ENCODE measurements at places on chromosomes 2 and 18.

DNA sequence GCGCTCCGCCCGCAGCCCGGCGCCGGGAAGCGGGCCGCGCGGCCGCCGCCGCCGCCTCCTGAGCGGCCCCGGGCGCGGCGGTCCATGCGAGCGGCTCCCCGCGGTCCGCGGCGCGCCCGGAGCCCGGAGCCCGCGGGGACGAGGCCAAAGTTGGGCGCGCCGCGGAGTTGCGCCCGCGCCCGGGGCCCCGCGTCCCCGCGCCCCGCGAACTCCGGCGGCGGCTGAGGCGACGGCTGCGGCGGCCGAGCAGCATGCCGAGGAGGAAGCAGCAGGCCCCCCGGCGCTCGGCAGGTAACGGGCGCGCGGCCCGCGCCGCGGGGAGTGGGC lies 992 bp downstream of the TSHZ1 start:
- DNase-seq: no peak

DNA sequence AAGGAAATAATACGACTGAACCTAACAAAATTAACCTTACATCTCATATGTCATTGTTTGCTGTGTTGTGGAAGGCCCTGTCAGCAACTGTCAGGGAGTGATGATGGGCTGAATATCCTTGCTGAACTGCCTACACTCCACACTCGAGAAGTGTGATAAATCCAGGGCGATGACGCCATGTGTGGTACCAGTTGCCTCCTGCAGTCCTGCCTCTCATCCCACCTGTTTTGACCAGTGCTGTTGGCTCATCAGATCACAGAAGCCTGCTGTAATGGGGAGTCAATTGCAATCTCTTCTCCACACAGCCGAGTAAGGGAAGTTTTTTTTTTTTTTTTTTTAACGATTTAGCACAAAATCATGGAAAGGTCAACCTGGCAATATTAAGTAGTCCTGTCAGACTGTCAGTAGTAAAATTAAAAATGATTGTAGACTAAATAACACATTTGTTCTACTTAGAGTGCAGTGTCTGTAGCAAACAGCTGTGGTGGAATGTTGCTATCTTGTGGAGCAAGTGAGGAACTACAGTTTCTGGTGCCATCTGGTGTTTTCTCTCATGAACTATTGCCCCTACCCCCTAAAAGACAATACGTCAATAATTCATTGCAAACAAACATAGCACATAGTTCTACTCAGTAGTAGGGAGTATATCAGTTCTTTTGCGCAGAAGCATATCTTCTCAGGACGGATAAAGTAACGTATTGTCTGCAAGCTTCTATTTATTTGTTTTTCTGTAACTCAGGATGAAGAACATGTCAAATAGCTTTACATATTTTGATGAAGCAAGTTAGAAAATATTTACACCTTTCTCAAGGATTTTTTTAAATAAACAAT lies 347.6 kb downstream of the CTNNA2 start:
- no peak for DNase-seq

GRCh38 chr18:22363867-22364463 lies 53.8 kb downstream of the CTAGE1 start:
- no peak for DNase-seq

DNA sequence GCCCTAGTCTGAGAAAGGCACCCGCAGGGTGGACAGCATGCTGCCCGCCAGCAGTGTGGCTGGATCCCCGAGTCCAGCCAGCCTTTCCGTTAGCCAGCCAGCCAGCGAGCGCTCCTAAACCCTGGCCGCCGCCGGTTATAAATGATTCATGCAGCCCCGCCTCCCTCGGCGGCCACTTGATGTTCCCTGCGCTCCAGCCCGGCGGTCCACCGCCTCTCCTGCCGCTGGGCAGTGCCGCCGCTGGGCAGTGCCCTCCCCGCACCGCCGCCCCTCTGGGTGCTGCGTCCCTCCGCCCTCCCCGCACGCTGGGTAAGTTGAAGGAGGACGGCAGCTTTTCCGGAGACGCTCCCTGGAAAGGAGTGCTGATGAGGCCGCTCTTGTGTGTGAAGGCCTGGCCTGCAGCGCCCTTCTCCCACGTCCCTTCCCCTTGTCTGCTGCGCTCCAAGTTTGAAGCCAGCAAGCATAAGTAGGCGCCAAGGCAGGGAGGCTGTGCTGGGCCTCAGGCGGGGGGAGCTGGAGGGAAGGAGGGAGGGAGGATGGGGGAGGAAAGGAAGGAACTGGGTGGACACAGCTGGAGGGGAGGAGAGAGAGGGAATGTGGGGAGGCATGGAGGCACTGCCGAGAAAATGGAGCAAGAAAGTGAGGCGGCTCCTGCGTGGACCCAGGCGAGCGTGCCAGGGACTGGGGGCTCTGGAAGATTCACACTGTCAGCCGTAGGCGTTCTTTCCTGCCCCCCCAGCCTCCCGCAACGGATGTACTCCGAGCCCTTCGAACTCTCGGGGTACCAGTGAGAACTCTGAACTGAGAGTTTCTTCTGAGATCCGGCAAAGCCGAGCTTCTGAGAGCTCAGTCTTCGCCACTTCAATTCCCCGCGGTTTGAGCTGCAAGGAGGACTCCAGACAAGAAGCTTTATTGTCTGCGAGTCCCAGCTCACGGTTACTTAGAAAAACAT lies 131.9 kb downstream of the GLI2 start:
- DNase-seq: no peak

- DNase-seq: no peak
Measured at GRCh38 chr2:184067502-184067901, 530.8 kb upstream of the ZNF804A start.

DNA sequence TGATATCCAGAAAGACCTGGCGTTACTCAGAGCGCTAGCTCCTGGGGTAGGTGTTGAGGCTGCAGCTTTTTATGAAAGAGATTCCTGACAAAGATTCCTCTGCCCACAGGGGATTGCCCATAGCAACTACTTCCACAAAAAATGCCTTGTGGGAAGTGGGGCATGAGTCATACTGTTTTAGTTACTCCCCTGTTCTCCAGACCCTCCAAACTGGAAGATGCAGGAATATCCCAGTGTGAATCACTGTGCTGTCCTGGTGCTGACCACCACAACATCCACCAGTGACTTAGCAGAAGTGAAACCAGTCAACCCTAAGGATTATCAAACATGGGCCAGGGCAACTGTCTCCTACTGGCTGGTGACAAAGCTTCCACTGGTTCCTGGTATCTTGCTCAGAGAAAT lies 61.8 kb downstream of the CDH2 start:
- no peak for DNase-seq

DNA sequence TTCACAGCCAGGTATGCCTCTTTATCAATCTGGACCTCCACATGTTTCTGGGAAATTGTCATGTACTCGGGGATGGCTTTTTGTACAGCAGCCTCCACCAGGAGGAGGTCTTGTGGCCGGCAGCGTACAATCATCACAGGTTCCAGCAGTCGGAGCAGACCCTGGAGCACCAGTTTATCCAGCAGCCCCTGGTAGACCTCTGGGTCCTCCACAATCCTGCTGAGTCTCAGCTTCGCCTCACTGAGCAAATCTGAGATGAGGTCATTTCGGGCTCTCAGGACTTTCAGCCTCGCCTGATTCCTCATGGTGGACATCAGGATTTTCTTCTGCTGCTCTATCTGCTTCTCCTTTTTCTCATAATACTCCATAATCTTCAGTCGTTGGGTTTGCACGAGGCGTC lies 32.8 kb downstream of the TMEM247 start:
- no peak for DNase-seq

- no peak for DNase-seq
Measured at GRCh38 chr2:219733106-219733505, 105.7 kb downstream of the SLC4A3 start.

- no peak for DNase-seq
Measured at GRCh38 chr18:48753691-48754090, 197.1 kb downstream of the SMAD7 start.

Measured in GM19239 (cell line).